CD4-positive, alpha-beta T cell treated with Interleukin-12 subunit alpha and Interleukin-12 subunit beta, for 1 hour (primary cell): ENCODE measurements at places on chromosomes 12 and 14.

DNA sequence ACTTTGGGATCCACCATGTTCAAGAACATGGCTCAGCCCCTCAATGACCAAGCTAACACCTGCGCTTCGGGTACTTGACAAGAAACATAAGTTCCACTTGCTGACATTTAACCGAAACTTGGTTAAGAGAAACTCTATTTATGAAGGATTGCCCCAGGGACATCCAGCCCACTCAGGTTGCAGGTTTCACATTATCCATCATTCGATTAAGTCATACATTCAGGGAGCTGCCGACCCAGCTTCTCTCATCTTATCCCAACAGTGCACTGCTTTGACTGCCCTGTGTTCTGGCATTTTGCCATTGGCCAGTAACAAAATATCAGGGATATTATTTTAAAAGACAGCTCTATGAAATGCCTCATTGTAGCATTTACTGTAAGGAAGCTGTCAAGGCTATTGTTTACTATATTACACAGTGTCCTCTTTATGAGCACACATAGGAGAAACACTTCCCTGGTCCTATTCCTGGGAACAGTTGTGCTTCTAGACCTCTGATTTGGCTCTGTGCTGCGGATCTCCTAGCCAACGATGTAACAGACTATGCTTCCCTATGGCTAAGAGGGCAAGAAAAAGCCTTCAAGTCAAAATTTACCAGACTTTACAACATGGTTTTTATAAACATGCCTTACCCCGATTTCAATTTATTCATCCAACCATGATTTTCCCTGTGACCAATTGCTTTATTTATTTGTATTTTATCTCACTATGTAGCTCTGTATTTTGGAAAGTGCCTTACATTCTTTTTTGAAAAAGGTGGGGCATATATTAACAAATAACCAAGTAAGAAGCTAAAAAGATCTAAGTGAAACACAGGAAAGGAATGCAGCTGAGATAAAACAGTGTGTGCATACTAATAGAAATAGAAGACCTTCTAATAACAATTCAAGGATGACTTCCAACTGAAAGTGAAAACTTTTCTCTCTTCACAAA is 109.3 kb downstream of the ITPR2 start:
- no peak for DNase-seq

- DNase-seq = no peak
Observed at GRCh38 chr12:70364695-70365397, 1.2 kb upstream of the KCNMB4 start.

DNA sequence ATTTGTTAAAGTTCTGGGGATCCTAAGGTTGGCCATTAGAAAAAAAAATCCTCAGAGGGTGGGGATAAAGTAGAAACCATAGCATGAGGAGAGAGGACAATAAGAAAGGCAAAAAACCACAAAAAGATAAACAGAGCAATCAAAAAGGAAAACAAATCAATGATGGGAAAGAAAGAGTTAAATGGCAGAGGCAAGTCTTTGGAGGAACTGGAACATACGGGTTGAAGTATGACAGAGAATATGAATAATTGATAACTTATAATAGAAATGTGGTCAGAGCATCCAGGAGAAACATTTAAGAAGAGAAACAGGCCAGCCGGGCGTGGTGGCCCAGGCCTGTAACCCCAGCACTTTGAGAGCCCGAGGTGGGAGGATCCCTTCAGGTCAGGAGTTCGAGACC is 17.8 kb upstream of the SALL2 start:
- DNase-seq = no peak

DNA sequence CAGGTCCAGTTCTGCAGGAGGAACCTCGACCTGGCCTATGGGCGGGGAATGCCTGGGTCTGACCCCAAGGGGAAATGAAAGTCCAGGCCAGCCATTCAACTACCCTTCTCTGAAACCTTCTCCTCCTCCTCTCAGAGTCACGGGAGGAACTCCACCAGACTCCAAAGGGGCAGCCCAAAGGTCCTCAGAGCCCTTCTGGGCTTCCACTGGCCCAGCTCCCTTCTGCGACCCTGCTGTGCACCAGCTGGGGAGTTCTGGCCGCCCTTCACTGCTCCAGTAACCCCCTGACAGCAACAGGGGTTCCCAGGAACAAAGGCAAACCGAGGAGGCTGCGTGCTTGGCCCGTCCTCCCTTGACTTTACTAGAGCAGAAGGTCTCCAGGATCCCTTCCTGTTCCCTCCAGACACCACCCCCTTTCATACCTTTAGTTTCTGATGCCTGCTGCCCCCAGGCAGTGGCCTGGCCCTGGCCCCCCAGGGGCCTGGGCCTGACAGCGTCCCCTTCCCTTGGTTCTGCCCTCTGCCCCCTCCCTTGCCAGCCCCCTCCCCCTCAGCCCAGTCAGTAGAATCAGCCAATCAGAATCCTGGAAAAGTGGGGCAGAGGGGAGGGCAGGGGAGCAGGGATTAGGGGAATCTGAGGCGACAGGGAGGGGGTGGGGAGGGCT is 850 bp upstream of the ZNF385A start:
- no peak for DNase-seq

GRCh38 chr12:69961246-69961645 is 136.2 kb downstream of the MYRFL start:
- DNase-seq = no peak

- DNase-seq = no peak
Observed at GRCh38 chr14:73784181-73784987, 67.2 kb upstream of the PTGR2 start.

GRCh38 chr14:28077021-28077420 is 689.6 kb upstream of the FOXG1 start:
- DNase-seq = no peak

DNA sequence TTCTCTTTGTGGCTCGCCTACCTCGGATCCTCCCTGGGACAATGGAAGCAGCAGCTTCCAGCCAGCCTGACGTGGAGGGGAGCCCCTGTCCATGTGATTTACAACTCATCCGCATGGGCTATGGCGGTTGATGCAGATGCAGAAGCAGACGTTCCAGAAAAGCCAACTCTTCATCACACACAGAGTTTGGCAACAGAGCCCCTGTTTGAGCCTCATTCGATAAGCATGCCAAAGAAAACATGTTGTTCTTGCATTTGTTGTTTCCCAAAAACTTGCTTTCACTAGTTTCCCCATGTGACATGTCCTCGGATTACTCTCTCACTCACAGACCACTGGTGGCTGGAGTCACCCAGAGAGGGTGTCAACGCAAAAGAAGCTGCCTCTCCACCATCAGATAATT is 16.4 kb upstream of the TC2N start:
- DNase-seq = no peak

DNA sequence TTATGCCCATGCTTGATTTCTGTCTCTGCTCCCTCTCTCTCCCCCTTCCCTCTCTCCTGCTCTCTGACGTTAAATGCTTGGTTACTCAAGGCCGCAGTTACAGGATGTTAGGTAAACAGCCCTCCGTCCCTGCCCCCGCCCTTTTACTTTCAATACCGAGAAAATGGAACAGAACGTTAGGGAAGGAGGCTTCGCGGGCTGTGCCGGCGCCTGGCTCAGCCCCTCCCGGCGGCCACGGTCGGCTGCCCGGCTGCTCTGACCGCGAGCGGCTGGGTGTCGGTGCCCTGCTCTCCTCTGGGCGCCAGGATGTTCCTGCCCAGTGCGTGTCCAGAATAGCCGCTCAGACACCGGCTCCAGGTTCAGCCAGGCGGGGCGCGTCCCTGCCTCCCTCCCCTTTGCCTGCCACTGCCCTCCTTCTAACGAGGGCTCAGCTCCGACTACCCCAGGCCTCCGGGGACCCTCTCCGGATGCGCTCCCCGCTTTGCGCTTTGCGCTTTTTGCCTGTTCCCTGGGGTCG is 166.1 kb downstream of the ADCK1 start:
- no peak for DNase-seq

GRCh38 chr12:96808587-96808986 is 98.5 kb upstream of the NEDD1 start:
- DNase-seq = no peak

- DNase-seq = no peak
Observed at GRCh38 chr14:90040411-90040810, 21.4 kb upstream of the KCNK13 start.

DNA sequence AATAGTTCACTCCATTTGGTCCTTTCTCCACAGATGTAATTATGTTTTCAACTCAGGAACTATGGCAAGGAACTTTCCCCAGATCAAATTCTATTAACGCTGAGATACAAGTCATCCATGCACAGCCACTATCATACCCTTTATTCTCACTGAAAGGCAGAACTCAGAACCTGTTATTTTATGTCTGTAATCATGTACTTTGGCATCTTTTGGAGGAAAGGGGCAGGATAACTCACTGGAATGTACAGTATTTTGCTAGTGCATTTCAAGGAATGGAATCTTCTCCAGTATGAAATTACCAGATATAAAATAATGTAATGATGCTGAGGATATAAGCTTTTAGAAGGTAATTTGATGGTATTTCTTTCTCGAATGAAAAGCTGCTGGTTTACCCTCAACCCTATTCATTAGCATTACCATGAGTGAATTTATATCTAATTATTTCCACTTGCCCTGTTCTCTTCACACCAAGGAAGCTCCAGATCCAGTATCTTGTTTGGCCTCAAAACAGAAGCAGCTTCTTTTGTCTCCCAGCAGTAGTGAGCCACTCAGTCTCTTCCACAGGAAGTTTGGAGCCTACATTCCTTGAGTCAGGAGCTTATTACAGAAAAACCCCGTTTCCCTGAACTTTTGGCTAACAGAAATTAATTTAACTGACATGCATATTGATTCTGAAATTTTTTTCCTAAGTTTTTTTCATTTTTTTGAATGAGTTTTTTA is 10.0 kb upstream of the AMHR2 start:
- DNase-seq = no peak

- no peak for DNase-seq
Observed at GRCh38 chr12:125287155-125287847, 222.1 kb downstream of the AACS start.

DNA sequence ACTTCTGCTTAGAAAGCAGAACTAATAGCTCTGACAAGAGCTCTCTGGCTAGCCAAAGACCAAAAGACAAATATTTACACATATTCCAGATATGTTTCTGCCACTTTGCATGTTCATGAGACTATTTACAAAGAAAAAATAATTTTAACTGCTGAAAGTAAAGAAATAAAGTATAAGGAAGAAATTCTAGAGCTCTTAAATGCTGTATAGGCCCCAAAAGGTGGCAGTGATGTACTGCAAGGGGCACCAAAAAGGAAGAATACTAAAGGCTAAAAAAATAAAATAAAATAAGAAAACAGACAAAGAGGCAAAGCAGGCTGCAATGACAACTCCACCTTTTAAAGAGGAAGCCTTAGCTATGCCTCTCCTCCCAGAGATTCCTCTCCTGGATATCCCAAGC is 23.0 kb downstream of the KLRK1 start:
- DNase-seq = no peak

DNA sequence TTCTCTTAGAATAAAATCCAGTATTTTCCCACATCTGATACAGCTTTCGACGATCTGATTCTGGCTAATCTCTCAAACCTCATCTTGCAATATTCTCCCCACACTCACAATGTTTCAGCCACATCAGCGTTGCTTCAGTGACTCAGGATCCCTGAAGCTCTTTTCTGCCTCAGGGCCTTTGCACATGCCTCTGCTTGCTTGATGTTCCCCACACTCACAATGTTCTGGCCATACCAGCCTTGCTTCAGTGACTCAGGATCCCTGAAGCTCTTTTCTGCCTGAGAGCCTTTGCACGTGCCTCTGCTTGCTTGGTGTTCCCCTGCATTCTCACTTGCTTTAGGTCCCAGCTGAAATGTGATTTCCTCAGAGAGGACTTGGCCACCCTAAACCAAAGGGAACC is 2.6 kb downstream of the C12orf42 start:
- DNase-seq = no peak

DNA sequence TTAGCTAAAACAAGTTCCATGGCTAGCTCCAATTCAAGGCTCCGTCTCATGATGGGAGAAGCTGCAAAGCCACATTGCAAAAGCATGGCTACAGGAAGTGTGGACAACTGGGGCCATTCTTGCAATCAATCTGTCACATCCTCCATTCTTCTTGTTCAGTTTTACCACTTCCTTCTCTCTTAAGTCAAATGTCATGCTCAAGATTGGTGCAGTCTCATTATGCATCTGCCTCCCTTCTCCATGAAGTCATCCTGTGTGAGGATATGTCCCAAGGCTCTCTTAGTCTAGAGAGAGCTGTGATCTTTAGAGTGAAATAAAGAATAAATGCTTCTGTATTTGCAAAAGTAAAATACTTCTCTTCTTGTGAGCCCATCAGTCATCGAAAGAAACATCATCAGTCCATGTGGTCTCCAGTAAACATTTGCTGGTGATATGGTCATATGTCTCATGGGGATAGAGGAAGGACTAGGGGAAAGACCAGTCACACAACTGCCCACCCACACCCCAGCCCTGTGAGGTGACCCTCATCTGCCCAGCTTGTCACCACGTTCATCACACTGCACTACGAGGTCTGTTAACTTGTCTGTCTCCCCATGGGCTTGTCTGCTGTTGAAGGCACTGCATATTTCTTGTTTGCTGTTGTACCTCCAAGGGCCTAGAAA is 303.0 kb downstream of the NUAK1 start:
- no peak for DNase-seq

- DNase-seq = no peak
Observed at GRCh38 chr14:57461777-57462320, 31.8 kb downstream of the CCDC198 start.

DNA sequence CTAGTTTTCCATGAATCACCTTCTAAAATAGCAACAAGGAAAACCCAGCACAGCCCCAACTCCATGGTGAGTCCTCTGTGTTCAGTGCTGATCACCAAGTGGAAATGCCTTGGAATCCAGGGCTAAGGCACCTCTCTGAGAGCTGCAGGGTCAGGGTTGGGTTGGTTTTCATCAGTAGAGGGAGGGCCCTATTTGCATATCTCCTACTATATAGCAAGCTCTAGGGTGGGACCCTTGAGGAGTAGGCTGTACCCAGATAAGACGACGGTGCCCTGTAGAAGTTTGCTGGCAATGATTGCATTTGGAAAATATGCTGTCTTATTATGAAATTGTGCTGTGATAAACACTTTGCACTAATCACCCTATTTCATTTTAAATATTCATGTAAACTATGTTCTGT is 1011.8 kb downstream of the TMEM121 start:
- no peak for DNase-seq

DNA sequence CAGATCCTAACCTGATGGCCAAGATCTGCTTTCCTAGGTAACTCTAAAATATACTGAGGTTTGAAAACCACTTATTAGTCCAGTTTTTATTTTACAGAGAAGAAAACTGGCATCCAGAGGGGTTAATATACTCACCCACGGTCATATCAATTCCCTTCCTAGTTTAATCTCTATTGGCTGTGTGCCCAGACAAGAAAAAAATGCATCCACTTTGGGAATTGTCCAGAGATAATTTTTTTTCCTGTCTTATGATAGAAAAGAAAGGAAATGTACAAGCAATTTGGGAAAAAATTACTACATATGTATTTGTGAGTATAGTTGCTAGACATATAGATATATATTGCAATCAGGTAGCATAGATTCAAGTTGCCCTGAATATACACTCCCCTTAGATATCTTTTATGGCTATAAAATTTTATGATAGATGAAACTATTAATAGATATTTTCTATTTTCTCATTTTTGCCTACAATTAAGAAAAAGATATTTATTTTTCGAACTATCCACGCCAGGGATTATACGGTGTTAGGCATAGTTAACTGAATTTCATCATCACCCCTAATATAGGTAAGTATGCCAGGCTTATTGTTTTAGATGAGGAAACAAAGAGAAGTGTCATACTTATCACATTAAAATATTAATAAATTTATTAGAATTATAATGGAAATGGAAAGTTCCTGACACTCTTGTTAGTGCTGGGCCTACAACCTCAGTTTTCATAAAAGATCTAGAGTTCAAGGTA is 100.5 kb upstream of the SLC38A2 start:
- no peak for DNase-seq
